A673 (cell line): ENCODE measurements at places on chromosomes 12 and 14.
A peak's percentile ranks its signal among the peaks of the same experiment; 100 is the strongest.

DNA sequence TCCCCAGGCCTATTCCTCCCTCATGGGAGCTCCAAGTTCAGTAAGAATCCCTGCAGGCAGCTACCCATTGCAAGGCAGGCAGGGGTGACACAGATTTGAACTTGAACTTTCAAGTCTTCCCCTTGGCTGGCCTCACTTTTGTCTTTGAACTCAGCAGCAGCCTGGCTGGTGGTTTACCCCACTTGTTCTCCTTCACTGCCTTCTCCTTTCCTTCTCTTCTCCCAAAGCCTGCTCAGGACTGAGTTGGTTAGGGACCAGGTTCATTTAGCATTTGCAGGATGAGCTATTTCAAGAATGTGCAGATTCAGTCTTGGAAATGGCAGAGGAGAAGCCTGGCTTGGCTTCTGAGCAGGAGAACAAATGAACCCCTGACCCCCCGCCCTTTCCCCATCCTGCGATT lies 67.7 kb upstream of the TBX3 start:
- no peak for DNase-seq

DNA sequence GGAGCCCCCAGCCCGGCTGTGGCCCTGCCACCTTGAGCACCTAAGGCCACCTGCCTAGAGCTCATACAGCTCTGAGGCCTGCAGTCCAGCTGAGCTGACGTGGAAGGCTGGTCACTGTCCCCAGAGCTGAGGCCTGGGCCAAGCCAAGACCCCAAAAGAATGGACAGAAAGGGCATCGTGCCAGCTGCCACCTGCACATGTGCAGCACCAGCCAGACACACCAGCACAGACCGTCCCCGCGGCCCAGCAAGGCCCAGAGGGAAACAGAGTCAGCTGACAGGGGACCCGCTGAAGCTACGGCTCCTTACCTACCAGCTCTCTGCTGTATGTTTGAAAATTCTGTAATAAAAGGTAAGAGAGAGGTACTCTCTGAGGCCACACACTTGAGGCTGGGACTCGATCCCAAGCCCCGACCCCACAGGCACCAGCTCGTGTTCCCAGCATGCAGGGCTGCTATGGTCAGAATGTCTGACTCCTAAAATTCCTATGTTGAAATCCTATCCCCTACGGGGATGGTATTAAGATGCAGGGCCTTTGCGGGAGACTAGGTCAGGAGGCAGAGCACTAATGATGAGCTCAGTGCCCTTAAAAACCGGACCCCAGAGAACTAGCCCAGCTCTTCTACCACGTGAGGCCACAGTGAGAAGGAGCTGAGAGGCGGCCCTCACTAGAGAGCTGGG lies 25.4 kb downstream of the BRF1 start:
- DNase-seq: no peak

DNA sequence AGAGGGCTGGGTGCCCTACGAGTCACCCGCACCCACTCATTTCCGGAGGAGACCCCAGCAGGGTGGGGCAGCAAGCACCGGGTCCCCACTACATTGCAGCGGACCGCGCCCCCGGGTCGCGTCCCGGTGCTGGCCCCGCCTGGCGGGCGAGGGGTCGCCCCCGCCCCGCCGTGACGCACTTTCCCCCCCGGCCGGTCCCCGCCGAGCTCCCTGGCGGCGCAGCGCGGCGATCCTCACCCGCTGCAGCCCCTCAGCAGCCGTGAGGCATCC lies 106.1 kb downstream of the PRICKLE1 start:
- DNase-seq: peak; percentile 22

DNA sequence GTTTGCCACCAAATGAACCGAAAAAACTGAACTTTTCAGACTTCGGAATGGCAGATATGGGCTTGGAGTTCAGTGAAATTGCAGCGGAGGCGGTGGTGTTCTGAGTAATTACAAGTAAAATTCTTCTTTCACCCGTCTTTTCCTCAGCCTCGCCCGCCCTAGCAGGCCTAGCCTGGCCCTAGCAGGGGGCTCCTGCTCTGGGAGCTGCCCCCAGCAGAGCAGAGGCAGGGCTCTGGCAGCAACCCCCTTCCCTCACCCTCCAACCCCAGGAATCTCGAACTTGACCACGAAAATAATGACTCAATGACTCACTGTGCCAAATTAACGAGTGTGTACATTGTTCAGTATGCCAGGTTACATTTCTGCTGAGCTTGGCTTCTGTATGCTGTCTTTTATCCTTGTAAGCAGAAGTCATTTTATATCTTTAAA lies 1.1 kb downstream of the PAPLN start:
- DNase-seq: peak; percentile 54

- no peak for DNase-seq
These were observed 24.6 kb upstream of the SERPINA1 start for GRCh38 chr14:94412671-94413638.

GRCh38 chr14:50791201-50791600 lies 39.8 kb downstream of the NIN start:
- no peak for DNase-seq

DNA sequence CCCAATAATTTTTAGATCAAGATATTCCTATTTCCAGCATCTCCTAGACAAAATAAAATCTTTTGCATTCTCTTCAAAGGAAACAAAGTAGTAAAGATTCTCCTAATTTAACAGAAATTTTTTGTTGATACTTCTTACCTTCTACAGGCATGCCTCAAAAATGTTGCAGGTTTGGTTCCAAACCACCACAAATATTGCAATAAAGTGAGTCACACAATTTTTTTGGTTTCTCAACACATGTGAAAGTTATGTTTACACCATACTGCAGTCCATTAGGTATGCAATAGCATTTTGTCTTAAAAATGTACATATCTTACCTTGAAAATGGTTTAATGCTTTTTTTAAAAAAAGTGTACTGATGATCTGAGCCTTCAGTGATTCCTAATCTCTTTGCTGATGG lies 65.6 kb upstream of the USP15 start:
- DNase-seq: no peak

GRCh38 chr14:105178069-105178867 lies 2.8 kb downstream of the NUDT14 start:
- no peak for DNase-seq

DNA sequence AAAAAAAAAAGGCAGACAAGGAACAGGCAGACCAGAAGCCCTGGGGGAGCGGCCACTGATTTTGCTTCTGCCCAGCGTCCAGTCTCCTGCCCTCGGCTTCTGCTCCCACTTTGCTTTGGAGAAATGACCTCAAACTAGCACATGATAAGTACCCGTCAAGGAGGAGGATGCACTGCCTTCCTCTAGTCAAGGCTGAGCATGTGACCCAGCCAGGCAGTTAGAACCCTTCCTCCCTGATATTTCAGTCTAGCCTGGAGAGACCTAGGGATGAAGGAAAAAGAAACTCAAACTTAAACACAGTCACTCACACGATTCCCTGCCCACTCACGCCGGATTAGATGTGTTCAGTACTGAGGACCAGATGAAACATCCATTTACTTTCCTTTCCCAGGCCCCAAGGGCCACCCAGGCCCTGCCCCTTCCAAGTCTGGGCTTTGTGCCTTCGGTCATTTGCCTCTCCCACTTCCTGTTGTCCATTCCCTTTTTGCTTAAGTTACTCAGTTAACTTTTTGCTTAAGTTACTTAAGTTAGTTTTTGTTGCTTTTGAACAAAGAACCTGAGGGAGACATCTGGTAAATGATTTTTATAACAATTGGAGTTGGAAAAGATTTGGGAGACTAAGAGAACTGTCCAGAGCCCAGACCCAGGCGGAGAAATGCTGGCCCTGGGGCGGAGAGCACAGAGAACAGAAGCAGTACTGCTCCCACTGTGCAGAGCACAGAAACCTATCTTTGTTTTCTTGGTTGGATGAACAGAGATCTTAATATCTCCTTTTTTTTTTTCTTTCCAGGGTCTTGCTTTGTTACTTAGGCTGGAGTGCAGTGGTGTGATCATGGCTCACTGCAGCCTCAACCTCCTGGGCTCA lies 23.0 kb upstream of the TTC7B start:
- no peak for DNase-seq

- DNase-seq: no peak
These were observed 20.2 kb downstream of the EVL start for GRCh38 chr14:100085462-100085861.

GRCh38 chr12:75208856-75209811 lies 505 bp downstream of the KCNC2 start:
- DNase-seq: peak; percentile 57

GRCh38 chr12:5587711-5588121 lies 155.8 kb downstream of the NTF3 start:
- no peak for DNase-seq

DNA sequence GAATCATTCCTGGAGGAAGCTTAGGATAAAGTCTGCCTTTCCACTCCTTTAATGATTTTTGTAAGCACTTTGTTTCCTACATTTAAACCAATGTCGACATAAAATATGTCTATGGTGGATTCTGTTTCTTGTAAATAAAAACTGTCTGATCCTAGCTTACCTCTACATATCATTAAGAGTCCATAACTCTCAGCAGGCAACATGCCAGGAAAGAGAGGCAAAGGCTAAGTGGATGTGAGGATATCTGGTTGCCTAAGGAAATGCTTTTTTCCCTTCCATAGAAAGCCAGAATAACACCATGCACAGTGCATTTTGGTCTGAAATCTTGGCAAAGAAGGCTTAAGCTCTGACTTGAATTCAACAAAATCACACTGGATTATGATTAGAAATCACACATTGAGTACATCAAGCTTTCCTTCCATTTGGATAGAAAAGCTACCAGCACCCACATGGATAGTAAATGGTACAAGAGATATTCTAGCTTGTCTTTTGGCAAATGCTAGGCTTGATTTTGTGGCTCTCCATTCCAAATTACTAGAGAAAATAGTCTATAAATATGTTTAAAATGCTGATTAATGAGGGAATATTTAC lies 57.0 kb upstream of the CNTN1 start:
- no peak for DNase-seq

DNA sequence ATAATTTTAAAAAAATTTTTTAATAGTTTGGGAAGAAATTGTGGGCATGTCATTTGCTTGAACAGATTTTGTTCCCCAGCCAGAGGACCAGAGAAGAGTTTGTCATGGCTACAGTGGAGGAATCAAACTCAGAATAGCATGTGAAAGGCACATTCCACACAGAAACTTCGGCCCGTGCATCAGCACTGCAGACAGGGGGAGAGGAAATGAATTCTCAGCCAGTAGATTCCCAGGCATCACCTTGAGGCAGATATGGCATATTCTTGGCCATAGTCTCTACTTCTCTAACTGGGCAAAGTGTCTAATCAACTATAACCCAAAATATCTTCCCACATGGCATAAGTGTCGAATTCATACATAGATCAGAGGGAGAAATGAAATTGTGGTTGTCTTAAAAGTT lies 153.3 kb downstream of the PRKCH start:
- no peak for DNase-seq

DNA sequence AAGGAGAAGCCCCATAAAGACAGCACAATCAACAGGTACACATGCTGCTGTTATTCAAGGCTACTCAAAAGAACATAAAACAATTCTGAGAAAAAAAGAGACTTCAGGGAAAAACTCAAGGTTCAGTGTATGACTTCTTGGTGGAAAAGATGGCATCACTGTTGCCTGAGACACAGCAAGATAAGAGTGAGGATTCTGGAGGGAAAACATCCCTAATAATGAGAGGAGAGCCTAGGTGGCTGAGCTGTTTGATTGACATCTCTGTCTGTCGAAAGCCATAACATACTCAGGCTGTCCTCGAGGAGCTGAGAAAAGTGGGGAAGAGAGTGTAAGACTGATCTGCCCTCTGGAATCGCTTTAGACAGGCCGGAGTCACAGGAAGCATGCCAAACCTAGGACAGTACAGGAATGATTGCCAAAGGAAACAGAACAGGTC lies 193.4 kb upstream of the AMIGO2 start:
- no peak for DNase-seq

- DNase-seq: peak; percentile 95
These were observed 74.3 kb downstream of the TRHDE start for GRCh38 chr12:72346363-72346944.

DNA sequence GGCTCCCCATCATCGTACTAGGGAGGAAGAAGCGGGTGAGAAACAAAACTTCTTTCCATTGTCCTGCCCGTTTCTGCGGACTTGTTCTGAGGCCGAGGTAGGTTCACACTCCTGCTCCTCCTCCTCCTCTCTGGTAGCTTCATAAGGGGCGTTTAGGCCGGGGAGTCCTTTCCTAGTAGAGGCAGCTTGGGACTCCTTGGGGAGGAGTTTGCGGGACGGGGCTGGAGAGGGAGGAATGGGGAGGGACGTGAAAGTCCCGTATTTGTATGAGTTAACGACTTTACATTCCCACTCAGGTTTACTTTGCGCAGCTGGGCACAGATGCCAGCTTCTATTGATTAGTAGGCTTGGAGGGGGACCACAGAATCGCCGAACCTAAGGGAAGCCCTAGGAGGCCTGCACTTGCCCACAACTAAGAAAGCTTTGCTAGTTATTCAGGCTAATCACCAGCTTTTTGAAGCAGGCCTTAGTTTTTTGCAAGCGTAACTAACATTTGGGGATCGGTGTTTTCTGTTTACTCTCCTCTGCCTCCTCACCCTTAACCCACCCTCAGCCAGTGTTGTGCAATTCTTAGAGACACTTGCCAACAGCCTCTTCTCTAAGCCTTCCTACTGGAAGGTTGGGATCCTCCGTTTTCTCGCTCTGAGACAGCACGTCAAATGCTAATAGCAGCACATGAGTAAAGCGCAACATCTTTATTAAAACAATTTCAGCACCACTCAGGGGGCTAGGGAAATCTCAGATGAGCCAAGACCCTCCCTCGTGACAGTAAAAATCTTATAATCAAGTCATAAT lies 499 bp downstream of the RNASE4 start:
- peak; percentile 48 for DNase-seq

DNA sequence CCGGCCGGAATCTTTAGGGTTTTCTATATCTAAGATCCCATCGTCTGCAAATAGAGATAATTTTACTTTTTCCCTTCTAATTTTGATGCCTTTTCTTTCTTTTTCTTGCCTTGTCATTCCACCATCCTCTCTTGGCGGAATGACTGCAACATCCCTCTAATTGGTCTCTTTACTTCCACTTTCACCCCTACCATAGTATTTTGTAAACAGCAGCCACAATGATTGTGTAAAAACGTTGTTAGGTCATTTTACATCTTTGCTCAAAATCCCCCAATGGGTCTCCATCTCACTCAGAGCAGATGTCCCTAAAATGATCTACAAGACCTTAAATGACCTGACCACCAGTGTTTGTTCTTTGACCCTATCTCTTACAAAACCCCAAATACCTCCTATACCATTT lies 80.0 kb upstream of the STAC3 start:
- no peak for DNase-seq

GRCh38 chr12:88255847-88256246 lies 113.7 kb downstream of the TMTC3 start:
- no peak for DNase-seq
